GF-D8 (cell line): ENCODE measurements at places on chromosomes 7 and 10.

DNA sequence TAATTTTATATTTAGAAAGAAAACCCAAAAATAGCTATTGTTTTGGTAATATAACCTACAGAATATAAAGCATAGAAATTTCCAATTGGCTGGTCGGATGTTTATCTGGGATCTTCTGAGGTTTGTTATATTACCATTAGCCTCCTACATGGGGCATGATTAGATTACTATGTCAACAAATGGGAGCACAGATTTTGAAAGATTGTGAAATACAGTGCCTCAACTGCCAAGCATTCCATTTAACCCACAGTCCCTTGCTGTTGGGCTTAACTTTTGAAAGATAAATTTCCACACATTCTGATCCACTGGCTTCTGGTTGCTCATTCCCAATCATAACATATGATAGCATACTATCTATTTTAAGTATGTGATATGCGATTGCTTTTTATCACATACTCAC, 455.4 kb upstream of the C7orf33 start:
- DNase-seq = no peak

GRCh38 chr7:50341724-50342123, 37.2 kb downstream of the IKZF1 start:
- DNase-seq = no peak

GRCh38 chr10:77072836-77073662, 564.6 kb downstream of the KCNMA1 start:
- no peak for DNase-seq

DNA sequence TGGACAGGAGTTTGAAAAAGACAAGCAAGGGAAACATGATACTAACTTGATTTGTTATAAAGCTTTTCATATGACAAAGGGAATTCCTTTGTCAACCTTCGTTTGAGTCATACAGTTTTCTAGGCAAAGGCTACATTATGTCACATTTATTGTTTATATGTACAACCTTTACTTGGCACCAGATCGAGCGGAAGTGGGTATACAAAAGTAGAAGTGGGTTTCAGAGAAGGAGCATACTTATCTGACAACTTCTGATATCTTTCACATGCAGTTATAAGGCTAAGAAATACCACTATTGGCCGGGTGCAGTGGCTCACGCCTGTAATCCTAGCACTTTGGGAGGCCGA, 11.0 kb downstream of the STMP1 start:
- DNase-seq = no peak

DNA sequence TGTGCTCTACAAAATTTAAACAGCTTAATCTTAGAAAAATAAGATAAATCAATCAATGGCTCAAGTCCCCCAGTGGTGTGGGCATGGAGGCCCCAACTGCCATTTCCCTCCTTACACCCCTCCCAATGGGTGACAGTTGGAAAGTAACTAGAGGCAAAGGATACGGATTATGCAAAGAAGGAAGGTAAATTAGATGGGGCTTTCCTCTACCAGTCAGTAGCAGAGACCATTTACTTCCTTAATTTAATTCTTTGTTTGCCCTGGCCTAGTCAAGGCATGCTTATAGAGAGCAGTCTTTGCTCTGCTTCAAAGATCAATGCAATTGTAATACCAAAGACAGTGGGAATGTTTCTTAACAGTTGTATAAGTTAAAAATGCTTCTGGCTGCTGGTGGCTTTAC, 63.3 kb upstream of the PAPSS2 start:
- no peak for DNase-seq

DNA sequence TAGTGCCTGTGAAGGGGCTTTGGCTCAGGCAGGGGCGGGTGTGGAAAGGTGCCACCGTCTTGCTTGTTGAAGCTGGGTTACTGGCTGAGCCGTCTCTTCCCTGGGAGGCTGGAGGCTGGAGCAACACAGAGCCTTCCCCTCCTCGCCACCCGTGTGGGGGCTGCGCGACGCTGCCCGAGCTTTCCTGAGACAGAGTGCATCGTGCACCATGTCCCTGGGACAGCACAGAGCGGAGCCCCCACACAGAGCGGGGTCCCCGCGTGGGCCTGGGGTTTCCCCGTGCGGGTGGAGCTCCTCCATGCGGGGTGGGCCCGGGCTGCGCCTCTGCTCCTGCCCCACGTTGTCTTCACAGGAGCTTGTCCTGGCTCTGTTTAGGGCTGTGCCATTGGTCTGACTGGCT, 69.9 kb downstream of the INPP5A start:
- DNase-seq = no peak

GRCh38 chr7:45457591-45457990, 116.6 kb upstream of the ADCY1 start:
- DNase-seq = no peak

DNA sequence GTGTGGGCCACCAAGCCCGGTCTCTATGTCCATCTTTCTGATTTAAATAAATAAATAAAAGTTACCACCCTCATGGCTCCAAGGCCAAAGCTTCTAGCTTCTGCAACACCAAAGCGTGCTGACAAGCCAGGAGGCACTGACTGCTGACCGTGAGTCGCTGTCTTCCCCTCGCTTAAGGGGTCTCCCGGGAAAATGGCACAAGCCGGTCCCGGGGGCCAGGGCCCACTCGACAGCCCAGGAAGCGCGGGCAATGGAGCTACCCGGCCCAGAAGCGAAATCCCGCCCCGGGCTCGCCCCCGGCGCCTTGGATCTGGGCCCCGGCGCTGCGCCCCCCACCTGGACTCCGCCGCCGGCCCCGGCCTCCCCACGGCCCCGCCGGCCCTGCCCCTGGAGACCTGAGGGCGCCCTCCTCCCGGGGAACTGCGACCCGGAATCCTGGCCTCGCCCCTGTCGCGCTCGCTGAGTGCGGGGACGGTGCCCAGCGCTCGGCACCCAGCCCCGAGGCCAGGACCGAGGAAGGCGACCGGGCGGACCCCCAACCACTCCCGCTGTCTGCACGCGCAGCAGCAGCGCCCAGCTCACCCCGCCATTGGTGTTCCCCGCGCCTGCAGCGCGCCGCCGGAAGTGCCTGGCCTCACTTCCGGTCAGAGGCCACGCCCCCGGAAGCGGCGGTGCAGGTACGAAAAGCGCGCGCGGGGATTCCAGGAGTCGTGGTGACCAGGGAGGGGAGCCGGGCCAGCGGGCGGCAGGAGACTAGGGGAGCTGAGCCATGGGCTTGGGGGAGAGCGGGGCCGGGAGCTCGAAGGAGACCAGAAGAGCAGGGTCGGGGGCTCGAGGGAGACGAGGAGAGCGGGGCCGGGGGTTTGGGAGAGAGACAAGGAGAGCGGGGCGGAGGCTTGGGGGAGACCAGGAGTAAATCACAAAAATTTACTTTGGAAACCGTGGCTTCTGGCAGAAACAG, at the start of the genes MRM2 and NUDT1:
Gene MRM2 (minus strand): TSS at position 626 of the 961 bp plus-strand sequence. CDS start 36 bp downstream, at position 590.
Gene NUDT1 (plus strand): TSS at position 647 of the 961 bp plus-strand sequence. CDS start 2,349 bp downstream, outside the sequence.
- peak; percentile 15 for DNase-seq

- no peak for DNase-seq
These were observed 77.7 kb downstream of the DNAJC1 start for GRCh38 chr10:21925851-21926250.

DNA sequence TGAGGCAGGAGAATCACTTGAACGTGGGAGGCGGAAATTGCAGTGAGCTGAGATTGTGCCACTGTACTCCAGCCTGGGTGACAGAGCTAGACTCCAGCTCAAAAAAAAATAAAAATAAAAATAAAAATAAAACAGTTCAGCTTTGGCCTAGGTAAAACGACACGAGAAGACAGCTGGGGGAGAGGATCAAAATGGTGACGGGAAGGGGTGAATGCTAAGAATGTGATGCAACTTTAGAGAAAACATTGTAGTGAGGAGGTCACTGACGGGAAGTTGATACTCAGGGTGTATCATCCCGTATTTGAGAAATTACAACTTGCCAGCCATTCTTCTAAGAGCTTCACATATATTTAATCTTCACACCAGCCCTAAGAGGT, 1.1 kb downstream of the NDST2 start:
- DNase-seq = no peak
